Femur (tissue), 1 donor: ENCODE measurements at places on chromosomes 13 and 19.

DNA sequence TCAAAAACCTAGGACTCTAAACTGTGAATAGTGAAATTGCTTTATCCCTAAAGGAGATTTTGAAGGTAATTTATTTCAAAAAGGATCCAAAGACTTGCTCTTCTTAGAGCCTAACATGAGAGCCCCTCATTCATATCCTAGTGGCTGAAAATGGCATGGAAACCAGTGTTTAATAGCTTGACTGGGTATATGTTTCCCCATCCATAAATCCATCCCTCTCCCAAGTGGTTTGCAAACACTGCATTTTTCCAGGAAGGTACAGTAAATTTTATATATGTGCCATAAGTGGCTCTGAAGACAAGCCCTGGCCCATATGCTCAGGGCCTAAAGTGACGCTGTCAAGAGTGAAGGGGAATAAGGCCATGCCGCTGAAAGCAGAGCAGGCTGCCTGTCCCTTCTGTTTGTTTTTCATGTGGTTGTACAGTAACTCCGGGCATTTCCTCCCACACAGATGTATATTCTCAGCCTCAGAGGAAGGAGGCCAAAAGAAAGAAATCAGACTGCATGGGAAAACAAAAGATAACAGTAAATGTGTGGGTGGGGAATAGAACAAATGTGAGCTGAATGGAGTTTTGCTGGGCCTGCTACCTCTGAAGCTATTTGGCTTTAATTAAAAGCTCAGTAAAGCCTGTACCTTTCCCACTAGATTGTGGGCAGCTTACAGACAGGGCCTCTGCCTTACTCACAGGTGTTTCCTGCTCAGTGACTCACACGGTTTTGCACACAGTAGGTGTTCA lies 181.9 kb downstream of the PCDH9 start:
- DNase-seq: peak; percentile 24

- no peak for DNase-seq
These were observed 211.1 kb downstream of the ZIC5 start for GRCh38 chr13:99760456-99760855.

- no peak for DNase-seq
These were observed 329.8 kb upstream of the GPC6 start for GRCh38 chr13:92896842-92897241.

- no peak for DNase-seq
These were observed 111.0 kb downstream of the DOCK9 start for GRCh38 chr13:98866882-98867281.

DNA sequence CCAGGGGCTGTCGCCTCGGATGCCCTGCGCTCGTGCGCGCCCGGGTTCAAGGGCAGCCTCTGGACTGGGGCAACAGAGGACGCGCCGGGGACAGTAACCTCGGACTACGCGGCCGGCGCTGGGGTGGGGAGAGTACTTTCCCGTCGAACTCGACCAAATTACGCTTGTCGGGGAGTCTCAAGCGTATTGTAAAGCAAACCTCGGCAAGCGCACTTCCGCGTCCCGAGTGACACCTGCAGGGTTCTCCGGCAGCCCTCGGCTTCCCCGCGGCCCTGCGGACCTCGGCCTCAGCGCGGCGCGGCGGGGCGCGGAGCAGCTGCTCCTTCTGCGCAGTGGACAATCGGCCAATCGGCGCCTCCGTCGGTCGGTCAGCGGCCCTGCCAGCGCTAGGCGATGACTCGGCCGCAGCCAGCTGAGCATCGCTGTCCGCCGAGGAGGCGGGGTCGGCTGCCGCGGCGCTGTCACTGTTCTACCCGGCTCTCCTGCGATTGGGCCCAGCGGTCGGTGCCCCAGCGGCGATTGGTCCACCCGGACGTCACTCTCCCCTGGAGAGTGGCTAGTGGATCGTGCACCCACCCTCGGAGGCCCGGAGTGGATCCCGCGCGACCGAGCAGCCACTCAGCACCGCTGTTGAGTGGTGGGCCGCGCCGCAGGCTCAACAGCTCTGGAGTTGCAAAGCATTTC lies at the start of gene SLC46A3:
SLC46A3 (minus strand) TSS at position 428 of the 684 bp plus-strand sequence. CDS start 972 bp downstream, outside the sequence.
- DNase-seq: peak; percentile 98

DNA sequence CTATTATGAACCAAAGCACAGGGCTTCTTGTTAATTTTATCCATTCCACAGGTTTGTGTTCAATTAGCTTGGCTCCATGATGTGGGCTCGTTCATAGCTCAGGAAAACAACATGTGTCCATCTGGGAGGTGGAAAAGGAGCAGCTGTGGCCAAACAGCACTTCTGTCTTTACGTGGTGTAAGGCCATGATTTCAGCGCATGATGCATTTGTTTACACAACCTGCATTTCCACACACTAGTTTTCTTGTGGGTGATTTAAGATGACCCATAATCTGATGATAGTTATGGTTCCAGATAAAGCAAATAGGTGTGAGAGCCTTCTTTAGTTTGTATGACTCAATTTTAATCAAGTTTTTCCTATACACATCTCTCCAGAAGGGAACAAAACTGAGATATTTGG lies 101.7 kb downstream of the TNFRSF19 start:
- no peak for DNase-seq

DNA sequence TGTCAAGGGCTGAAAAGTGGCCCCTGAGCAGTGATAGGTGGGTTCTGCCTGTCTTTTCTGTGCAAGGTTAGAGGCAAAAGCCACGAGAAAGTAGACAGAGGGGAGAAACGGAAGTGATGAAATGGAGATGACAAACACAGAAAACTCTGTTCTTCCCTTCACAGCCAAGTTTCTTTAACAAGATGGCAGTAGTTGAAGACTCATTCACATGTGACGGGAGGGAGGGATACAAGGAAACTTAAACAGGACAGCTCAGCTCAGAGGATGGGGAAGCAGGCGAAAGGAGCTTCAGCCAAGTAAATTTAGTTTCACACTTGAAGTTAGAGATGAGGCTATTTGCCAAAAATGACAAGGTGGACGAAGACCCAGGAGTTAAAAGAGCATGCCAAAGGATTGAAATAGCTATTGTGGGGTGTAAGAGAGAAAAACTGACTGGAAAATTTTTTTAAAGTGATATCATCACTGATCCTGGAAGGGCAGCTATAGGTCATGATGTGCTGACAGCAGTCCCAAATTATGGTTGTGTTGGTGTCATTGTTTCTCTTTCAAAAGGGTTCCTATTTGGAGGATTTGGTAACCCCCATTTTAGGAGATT lies 347.9 kb downstream of the EFNB2 start:
- no peak for DNase-seq

GRCh38 chr19:52453324-52454094 lies at the start of gene ZNF578:
Gene ZNF578 (plus strand): TSS chr19:52453553. CDS start chr19:52501846, 48,293 bp downstream.
- DNase-seq: peak; percentile 94

- DNase-seq: no peak
These were observed 747.7 kb downstream of the PCDH17 start for GRCh38 chr13:58379221-58379620.

- no peak for DNase-seq
These were observed 28.8 kb upstream of the RCBTB2 start for GRCh38 chr13:48561466-48562235.

DNA sequence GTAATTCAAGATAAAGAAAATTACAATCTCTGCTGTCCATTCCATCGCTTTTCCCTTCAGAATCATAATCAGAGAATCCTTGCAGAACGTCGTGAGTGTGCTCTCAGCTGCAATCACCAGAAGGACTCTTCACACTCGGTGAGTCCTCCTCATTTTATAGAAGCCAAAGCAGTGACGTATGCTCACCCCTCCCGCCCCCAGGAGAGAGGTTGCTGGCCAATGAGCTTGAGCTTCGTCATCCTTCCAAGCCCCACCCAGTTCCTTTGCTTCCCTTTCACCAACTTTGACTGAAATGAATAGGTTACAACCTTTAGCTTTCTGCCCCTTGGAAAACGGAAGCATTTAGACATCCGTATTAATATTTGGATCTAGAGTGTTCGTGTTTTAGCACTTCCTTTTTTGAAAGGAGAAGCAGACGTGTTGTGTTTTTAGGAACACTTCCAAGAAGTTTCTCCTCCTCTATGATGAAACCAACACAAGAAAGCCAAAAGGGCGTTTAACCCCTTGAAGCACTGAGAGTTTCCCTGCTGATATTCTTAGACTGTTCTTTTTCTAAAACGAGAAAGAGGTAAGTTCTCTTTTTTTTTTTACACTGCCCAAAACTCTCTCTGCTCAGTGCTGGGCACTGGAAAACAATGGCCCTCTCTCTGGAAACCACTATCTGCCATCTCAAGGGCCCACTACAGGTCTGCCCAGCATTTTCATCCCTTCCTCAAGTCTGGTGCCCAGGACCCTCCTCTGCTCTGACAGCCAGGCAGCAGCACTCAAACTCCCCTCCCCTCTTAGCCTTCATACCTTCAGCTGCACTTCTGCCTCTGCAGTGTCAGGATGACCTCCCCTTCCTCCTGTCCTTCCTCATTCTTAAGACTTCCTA lies 44.3 kb upstream of the CEACAM21 start:
- DNase-seq: peak; percentile 77

- DNase-seq: no peak
These were observed 5.3 kb upstream of the PTPRS start for GRCh38 chr19:5345895-5346386.

GRCh38 chr13:46388308-46388707 lies 1.3 kb upstream of the RUBCNL start:
- no peak for DNase-seq

- peak; percentile 88 for DNase-seq
These were observed at the start of gene POSTN for GRCh38 chr13:37598597-37598996. Gene POSTN (minus strand): TSS chr13:37598768. CDS start chr13:37598726, 42 bp downstream.

DNA sequence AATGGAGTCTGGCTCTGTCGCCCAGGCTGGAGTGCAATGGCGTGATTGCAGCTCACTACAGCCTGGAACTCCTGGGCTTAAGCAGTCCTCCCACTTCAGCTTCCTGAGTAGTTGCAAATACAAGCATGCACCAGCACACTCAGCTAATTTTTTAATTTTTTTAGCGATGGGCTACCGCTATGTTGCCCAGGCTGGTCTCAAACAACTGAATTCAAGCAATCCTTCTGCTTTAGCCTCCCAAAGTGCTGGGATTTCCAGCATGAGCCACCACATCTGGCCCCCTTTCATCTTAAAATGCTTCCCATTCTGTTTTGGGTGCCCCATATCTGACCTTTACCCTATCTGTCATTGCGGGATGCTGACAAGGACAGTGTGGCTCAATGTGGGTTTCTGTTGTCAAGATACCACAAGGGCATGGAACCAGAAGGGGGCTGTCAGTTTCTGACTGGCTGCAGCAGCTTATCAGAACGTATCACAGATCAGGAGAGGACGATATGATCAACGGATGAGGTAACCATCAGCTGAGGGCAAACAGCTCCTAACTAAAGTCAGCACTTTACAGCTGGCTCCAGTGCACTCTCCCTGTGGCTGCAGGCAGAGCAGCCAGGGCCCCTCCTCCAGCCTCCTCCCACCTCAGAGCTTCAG lies 32.4 kb downstream of the GPR42 start:
- no peak for DNase-seq

- no peak for DNase-seq
These were observed 86.1 kb upstream of the TUBA3C start for GRCh38 chr13:19267746-19268145.

GRCh38 chr13:110684388-110685056 lies 21.4 kb downstream of the CARS2 start:
- no peak for DNase-seq

DNA sequence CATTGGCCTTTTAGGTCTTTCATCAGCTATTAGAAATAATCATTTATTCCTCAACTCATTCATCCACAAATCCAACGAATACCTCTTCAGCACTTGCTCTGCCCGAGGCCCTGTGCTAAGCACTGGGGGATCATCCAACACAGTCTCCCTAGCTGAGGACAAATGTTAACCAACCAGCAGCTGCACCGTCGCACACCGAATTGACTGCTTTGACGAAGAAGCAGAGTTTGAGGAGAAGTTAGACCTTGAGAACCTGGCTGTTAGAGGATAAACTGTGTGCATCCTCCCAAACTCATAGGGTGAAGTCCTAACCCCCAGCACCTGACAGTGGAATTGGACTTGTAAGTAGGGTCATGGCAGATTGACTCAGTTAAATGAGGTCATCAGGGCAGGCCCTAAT lies 170.9 kb downstream of the USP12 start:
- no peak for DNase-seq

GRCh38 chr13:101621099-101621498 lies 168.6 kb downstream of the ITGBL1 start:
- DNase-seq: no peak

- DNase-seq: no peak
These were observed 62.6 kb upstream of the FARP1 start for GRCh38 chr13:98080280-98080679.

DNA sequence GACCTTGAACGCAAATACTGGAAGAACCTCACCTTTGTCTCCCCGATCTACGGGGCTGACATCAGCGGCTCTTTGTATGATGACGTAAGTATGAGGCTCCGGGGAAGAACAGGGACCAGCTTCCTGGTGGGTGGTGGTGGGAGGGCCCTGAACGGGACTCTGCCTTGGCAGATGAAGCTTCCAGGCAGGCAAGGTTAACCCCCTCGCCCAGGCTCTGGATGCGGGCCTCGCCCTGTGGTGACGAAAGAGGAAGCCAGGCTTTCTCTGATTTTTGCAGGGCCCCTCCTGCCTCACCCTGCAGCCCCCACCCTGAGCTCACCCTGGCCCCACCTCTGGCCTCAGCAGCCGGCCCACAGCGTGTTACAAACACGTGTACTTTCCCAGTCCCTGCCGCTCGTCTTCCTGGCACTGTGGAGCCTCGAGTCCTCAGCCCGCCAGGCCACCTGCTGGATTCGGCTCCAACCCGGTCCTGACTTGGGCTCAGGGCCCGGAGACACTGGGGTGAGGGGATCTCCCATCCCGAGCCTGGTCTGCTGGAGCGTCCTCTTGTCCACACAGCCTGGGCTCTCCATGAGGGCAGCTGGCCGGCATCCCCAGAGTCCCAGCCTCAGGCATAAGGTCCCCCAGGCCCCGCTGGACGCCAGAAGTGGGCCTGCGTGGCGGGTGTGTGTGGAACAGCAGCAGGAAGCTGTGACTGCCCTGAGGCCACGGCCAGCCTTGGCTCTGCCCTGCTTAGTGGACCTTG lies 72.4 kb downstream of the KDM4B start:
- DNase-seq: no peak

DNA sequence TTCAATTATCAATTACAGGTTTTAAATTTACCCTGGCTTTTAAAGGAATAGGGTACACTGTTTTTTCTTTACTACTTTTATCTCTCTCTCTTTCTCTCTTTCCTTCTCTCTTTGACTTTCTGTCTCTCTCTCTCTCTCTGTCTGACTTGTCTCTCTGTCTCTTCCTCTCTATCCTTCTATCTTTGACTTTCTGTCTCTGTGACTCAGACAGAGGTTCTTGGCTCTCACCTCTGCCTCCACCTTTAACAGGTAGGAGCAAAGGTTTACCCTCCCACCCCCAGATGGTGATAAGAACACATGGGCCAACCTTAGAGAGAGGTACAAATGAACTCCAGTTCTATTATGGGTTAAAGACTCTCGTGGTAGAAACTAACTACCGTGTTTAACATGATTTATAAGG lies 20.3 kb upstream of the FAM124A start:
- no peak for DNase-seq

DNA sequence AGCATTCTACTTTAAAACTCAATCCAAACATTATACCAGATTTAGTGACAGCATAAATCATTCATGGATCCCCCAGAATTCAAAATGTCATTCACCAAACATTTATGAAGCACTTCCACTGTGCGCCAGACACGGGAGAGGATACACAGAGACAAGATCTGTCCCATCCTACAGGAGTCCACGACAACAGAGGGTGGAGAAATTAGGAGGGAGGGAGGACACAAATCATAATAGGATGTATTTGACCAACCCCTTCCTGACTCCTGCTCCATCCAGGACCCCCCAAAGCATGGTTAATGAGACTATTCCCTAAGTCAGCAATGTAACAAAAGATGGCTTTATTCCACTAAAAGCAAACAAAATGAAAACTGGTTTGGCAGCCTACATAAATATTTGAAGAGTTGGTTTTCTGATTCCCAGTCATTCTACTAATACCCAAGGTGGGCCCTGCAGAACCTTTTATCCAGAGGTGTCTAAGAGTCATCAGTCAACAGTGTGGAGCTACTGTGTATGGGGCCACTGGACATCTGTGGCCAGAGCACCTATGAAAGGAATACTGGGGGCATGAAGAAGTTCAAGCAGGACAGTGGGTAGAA lies 62.8 kb upstream of the DOCK9 start:
- no peak for DNase-seq
